ENCODE measurements at places on chromosomes 1 and 21.

- H3K27ac ChIP-seq: peak overlapping the region; percentile 66
- H3K36me3 ChIP-seq: no peaks in the 10 kb centered on the region
- H3K27me3 ChIP-seq: no peaks in the 10 kb centered on the region
- H3K4me3 ChIP-seq: no peak overlapping the region
- no peak for DNase-seq
These were observed 104.8 kb downstream of the RERE start for GRCh38 chr1:8712413-8713231.

DNA sequence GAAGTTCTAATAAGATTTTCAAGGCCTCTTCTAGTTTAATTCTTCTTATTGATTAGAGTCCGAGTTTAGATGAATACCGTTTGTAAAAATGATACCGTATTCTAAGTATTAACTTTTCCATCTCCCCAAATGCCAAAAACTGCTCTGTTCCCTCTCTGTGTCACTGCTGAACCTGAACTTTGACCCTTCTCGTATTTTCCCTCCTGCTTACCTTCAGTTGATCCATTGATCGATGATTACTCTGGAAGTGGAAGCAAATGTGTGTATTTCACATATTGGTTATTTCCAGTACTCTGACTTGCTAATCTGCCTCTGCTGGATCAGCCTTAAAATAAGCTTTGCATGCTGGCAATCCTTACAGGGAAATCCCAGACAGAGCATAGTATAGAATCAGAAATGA is 68.5 kb downstream of the KIF1B start:
- H3K4me3 ChIP-seq: no peak overlapping the region
- no peak for DNase-seq
- peaks cover 5% of the 10 kb centered on the region for H3K4me1 ChIP-seq
- H3K27me3 ChIP-seq: no peaks in the 10 kb centered on the region
- no peaks in the 10 kb centered on the region for H3K36me3 ChIP-seq

DNA sequence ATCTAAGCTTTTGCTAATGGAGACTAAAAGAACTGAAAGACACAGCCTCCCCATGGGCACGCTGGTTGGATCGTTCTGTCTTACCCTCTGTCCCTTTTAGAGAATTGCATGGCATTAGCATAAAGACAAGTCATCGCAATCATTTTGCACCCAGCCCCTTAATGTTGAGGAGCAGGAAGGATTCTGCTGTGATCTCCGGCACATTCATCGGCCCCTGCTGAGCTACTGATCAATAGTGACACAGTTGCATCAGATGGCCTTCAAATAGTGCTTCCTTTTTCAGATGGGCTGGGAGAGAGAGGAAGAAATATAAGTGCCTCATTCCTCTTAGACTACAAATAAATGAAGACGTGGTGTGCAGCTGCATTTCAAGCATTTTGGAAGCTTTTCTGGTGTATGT is 75.4 kb downstream of the NOS1AP start:
- DNase-seq: no peak
- H3K27ac ChIP-seq: no peak overlapping the region
- H3K4me3 ChIP-seq: no peak overlapping the region

DNA sequence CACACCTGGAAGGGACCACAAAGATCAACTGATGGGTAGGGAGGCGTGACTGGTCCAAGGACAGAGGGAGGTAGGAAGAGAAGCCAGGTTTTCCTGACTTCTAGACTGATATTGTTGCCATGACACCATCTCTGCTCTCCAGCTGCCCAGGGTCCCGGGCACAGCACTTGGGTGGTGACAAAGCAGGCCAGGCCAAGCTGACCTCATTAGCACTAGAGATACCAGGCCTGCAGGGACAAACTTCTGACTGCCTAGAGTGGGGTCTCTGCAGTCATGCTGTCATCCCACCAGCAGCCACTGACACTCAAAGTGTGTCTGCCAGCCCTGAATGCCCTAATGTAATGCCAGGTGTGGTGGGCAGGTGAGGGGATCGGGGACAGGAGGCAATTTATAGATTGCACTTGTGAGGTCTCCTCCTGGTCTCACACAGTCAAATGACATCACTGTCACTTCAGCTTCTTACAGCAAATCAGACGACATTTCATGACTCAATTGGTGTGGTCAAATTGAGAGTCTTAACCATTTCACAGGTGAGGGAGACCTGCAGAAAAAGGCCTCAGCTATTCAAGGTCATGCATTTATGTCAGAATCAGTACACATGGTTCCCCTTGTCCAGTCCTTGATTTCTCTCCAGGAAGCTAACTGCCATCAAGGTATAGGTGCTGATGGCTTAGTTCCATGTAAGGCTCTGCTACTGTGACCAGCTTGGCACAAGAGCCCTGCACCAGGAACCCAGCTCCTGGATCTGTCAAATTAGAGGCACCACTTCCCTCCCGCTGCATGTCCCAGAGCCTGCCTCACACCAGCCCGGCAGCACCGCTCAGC is 2.7 kb downstream of the SLC9A1 start:
- no peaks in the 10 kb centered on the region for H3K36me3 ChIP-seq
- peak overlapping the region; percentile 48 for H3K27ac ChIP-seq
- H3K4me3 ChIP-seq: peak overlapping the region; percentile 81
- DNase-seq: peak; percentile 69
- peaks cover 28% of the 10 kb centered on the region for H3K4me1 ChIP-seq
- no peaks in the 10 kb centered on the region for H3K27me3 ChIP-seq

DNA sequence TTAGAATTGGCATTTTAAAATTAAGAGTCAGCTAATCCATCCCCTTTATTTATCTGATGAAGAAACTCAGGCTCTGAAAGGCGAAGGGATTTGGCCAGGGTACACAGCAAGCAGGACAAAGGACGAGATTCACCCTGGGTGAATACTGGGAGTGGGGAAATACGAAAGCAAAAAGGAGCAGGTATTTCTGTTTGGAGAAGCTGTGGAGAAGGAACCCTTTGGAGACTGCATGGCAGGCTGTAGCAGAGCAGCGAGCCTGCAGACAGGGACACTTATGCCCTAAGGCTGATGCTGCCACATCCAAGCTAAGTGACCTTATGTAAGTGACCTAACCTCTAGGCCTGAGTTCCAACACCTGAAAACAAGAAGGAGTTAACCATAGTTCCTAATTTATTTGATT is 207.2 kb upstream of the C1orf87 start:
- no peak for DNase-seq
- no peaks in the 10 kb centered on the region for H3K4me1 ChIP-seq
- no peaks in the 10 kb centered on the region for H3K36me3 ChIP-seq
- H3K4me3 ChIP-seq: no peak overlapping the region

DNA sequence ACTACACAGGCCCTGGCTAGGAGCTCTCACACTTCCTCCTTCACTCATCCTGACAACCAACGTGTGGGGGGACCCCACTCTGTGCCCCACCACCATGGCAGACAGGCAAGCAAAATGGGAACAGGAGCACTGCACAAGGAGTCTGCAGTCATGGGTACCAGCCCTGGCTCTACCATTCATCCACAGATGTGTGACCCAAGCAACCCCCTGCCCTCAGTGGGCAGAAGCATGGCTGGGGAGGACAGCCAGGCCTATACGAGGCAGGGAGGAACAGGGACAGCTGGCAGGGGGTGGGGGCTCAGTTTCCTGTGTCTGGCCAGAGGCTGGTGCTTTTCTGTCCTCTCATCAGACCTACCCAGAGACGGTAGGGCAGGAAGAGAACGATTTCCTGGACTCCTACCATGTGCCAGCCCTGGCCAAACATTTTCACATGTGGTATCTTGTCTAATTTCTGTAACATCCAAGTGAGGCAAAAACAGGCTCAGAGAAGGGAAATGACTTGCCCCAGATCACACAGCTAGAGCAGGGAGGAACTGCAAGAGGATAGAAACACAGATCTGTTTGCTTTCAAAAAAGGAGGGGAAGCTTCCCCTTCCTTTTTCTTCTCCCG is 178.0 kb downstream of the HIVEP3 start:
- no peak overlapping the region for H3K4me3 ChIP-seq
- H3K4me1 ChIP-seq: no peaks in the 10 kb centered on the region
- no peaks in the 10 kb centered on the region for H3K27me3 ChIP-seq
- DNase-seq: no peak
- no peak overlapping the region for H3K27ac ChIP-seq
- no peaks in the 10 kb centered on the region for H3K36me3 ChIP-seq

DNA sequence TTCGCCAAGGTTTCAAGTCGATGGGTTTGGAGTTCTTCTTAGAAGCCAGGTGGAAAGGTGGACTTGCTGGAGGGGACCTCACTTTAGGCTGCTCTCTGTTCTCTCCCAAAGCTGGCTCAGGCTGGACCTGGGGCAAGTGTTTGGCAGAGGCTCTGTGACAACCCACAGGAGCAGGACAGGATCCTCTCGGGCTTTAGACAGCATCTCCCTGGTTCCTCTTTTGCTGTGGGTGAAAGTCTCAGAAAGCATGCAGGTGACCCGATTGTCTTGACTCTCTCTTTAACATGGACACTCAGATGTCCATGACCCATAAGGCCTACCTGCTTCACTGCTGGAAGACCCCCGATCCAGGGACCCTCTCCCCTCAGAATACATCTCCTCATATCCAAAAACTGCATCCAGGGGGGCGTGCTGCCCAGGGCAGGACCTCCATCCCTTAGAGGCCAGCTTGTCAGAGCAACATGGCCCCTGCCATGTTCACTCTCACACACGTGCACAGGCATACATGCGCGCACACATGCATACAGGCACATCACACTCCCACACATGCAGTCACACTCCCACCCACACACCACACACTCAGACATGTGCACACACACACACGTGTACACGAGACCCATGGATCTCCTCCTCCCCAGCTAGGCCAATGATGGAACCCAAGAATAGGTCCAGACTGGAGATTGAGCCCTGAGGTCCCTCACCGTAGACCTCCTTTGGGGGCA is 21.3 kb downstream of the MRPL37 start:
- no peaks in the 10 kb centered on the region for H3K27me3 ChIP-seq
- DNase-seq: no peak
- no peak overlapping the region for H3K4me3 ChIP-seq
- H3K27ac ChIP-seq: no peak overlapping the region

DNA sequence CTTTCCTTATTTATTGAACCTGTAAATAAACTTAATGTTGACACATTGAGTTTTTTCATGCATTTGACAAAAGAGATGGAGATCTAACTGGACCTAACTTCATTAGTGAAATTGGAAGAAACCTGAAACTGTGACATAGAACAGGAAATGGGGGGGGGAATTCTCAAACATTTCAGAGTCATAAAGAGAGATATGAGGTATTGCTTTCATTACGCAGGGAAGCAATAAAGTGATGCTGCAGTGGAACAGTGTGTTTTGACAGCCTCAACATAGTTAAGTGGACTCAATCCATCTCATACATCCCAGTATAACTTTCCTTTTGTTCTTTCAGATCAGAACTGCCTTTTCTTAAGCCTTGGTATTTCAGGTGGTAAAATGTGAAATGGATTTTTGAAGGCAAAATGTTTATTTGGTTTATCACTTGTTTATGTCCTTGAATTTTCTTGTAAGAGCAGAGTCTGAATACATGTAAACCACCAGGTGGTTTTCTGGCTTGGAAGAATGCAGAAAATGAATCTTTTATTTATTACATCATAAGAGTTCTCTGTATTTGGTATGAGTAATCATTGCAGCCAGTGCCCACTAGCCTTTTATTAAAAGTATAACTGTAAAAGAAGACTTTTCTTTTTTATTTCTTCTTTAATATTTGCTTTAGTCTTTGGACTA is 132.5 kb downstream of the ZNF326 start:
- no peaks in the 10 kb centered on the region for H3K36me3 ChIP-seq
- no peak for DNase-seq
- H3K4me3 ChIP-seq: no peak overlapping the region
- no peaks in the 10 kb centered on the region for H3K4me1 ChIP-seq

DNA sequence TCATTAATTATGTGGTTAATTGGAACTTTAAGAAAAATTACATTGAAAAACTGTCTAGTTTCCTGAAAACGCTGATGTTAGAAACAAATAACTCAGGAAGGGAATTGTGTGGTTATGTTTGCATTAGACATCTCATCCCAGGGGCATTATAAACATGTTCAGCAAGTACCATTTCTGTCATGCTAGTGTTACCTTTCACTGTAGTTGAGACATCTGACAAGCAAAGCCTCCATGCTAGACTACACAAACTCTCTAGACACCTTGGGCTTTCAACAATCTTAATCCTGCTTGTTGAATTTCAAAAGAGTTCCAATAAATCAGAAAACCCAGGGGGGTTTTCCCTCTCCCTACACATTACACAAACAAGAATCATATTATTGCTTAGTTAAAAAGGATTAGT is 536.8 kb downstream of the KCNT2 start:
- H3K27ac ChIP-seq: no peak overlapping the region
- no peaks in the 10 kb centered on the region for H3K27me3 ChIP-seq
- H3K36me3 ChIP-seq: no peaks in the 10 kb centered on the region
- no peak overlapping the region for H3K4me3 ChIP-seq

DNA sequence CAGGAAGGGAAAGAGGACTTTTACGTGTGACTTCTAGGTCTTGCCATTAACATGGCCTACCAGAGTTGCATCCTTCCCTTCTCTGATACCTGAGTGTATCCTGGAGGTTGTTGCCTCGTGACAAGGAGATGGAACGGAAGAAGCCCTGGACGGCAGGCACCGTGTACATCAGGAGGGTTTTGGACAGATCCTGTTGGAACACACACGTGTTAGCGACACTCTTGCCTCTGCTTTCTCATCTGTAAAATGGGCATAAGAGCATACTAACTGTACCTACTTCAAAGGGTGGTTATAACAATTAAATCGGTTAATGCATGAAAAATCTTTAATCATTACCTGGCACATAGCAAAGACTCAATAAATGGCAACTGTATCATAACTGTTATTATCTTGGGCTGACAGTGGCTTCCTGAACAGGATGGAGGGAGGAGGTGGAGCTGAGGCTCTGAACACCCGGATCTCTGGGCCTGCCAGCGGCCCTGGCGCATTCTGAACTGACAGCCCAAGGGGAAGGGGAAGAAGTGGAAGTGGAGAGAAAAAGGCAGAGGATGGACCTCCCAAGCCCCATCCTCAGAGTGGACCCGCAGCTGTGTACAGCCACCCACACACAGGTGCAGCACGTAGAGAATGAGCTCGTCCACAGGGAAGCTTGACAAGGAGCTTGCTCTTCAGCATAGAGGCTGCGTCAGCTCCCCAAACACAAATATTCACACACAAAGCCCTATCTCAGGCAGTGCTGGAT is 30.2 kb upstream of the EXOSC10 start:
- peaks cover 4% of the 10 kb centered on the region for H3K36me3 ChIP-seq
- no peak overlapping the region for H3K4me3 ChIP-seq
- no peaks in the 10 kb centered on the region for H3K27me3 ChIP-seq
- DNase-seq: no peak
- no peak overlapping the region for H3K27ac ChIP-seq
- H3K4me1 ChIP-seq: no peaks in the 10 kb centered on the region

GRCh38 chr1:40703316-40703715 is 11.8 kb downstream of the NFYC start:
- H3K27ac ChIP-seq: no peak overlapping the region
- H3K27me3 ChIP-seq: no peaks in the 10 kb centered on the region
- no peak overlapping the region for H3K4me3 ChIP-seq
- no peak for DNase-seq

DNA sequence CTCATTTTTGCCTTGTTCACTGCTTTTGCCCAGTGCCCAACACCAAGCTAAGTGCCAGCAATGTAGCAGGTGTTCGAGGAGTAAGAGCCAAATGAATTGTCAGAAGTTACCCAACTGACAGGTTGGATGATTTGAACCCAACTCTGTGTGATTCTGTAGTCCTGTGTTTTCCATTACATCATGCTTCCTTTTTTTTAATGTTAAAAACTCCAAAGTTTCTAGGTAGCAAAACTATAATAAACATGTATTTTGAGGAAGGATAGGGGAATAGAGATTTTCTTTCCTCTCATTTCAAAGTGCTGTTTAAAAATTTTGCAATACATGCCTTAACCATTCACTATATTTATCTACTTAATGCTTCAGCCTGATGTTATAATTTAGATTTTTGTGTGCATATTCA is 34.1 kb downstream of the BCL9 start:
- no peak for DNase-seq
- H3K27me3 ChIP-seq: no peaks in the 10 kb centered on the region
- H3K4me1 ChIP-seq: no peaks in the 10 kb centered on the region
- no peak overlapping the region for H3K27ac ChIP-seq
- H3K36me3 ChIP-seq: no peaks in the 10 kb centered on the region
- no peak overlapping the region for H3K4me3 ChIP-seq
